ENCODE measurements at places on chromosomes 13 and 19.

DNA sequence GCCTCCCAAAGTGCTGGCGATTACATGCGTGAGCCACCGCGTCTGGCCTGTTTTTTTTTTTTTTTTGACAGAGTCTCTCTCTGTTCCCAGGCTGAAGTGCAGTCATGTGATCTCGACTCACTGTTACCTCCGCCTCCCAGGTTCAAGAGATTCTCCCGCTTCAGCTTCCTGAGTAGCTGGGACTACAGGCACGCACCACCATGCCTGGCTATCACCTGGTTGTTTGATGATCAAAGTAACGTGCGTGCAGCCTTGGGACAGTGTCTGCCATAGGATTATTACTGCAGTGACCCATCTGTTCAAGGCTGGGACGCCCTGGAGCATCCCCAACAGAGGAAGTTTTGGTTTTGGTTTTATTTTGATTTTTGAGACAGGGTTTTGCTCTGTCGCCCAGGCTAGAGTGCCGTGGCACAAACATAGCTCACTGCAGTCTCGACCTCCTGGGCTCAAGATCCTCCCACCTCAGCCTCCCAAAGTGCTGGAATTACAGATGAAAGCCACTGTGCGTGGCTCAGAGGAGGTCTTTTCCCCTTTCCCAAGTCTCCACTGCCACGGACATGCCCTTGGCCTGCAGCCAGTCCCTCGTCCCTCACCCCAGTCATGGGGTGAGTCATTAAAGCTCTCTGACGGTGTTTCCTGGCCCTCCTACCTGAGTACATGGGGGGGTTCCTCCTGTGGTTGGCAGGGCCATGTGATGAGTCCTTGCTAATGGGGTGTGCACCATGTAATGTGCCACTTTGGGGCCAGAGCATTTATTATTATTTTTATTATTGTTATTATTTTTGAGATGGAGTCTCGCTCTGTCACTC lies 65.6 kb downstream of the IER2 start:
- DNase-seq, result no peak

GRCh38 chr13:33051632-33052031 lies 35.4 kb downstream of the KL start:
- no peak for DNase-seq

DNA sequence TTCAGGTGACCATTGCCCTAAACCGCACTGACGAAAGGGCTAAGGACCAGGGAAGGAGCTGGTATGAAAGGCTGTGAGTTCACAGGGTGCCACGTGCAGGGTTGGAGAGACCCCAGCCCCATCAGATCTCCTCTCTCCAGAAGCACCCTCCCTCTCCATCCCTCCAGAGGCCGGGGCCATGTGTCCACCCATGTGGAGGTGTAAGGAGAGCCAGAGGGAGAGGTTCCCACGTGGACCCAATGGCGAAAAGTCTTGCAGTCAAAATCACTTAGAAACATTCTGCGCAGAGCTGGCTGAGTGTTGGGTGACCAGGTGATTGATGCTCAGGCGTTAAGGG lies 168.3 kb downstream of the COL4A1 start:
- DNase-seq, result no peak

DNA sequence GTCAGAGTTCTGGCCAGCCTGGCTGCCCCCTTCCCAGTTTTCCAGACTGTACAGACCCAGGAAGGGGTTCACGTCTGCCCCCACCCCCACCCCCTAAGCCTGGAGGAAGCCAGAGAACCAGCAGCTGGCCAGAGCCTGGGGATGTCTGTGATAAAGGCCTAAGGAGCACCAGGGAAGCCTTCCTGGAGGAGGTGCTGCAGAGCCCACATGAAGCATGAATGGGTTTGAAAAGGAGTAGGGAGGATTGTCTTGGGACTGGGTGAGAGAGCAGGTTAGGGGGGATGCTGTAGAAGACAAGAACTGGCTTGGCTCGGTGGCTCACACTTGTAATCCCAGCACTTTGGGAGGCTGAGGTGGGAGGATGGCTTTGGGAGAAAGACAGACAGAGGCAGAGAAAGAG lies 5.8 kb downstream of the SHKBP1 start:
- DNase-seq, result no peak

DNA sequence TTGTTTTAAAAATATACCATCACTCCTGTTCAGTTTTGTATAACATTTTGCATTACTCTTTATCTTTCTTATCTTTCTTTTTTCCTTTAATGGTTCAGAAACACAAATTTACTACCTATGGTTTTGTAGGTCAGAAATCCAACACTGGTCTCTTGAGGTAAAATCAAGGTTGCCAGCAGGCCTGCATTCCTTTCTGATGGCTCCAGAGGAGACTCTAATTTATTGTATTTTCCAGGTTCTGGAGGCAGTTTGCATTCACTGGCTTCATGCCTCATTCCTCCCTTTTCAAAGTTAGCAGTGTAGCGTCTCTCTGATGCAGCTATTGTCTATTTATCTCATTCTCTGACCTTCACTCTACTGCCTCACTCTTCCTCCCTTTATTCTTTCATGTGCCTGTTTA lies 767.4 kb downstream of the SLITRK6 start:
- DNase-seq, result no peak

- no peak for DNase-seq
These were observed 107.0 kb upstream of the GPR12 start for GRCh38 chr13:26867451-26868091.

GRCh38 chr13:92103689-92104153 lies 705.3 kb downstream of the GPC5 start:
- no peak for DNase-seq

- no peak for DNase-seq
These were observed 8.5 kb downstream of the ZNF317 start for GRCh38 chr19:9148697-9149096.

DNA sequence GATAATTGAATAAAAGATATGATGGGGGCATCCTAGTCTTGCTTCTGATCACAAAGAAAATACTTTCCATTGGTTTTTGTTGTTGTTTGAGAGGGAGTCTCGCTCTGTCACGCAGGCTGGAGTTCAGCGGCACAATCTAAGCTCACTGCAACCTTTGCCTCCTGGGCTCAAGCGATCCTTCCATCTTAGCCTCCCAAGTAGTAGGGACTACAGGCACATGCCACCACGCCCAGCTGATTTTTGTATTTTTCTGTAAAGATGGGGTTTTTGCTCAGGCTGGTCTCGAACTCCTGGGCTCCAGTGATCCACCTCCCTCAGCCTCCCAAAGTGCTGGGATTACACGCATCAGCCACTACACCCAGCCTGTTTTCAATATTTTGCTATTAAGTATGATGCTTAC lies 17.1 kb upstream of the PSMC4 start:
- DNase-seq, result no peak

- DNase-seq, result no peak
These were observed 18.8 kb upstream of the KL start for GRCh38 chr13:32997399-32997798.

DNA sequence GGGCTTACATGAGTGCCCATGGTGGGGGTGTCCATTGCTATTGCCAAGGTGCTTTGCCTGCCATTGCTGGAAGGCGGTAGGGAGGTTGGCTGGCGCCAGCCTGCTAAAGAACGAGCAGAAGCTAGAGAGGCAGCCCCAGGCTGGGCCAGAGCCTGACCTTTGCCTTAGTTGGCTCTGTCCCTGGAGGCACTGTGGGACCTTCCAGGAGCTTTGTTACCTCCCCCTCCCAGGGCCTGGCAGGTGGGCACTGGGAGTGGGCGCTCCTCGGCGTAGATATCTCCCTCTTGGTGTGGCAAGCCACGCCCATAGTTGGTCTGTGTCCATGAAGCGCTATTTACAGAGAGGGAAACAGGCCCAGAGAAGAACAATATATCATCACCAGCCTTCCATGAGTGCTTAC lies 2.3 kb upstream of the SLC25A42 start:
- DNase-seq, result no peak

DNA sequence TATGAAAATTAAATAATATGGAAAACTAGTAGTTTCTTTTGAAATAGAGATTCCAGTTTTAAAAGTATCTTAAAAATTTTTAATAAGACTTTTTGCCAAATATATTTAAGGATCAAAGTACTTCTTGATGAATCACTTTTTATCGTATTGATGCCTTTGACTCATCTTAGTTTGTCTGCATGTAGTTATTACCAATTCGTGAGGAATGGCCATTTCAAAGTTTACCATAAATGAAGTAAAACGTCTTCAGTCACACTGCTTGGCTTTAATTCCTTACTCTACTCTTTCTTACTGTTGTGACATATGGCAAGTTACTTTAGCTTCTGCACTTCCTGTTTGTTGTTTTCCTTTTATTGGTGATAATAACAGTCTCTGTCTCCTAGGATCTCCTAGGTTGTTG lies 38.3 kb downstream of the NDFIP2 start:
- DNase-seq, result no peak

GRCh38 chr13:104253063-104253680 lies 1187.0 kb upstream of the SLC10A2 start:
- DNase-seq, result no peak

DNA sequence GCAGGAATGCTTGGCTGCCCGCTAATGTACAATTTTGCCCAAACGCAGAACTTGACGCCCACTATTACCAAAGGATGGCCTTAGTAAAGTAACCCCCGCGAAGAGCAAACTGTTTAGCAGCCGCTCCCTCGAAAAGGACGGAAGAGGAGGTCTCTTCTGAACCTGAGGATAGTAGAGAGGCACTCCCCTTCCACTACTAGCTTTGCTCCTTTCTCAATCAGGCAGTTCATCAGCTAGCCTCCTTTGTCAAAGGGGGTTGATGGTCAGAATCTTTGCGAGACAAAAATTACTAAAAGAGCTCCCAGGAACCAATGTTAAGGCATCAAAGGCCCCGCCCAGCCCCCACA lies 534 bp downstream of the CAB39L start:
- no peak for DNase-seq

DNA sequence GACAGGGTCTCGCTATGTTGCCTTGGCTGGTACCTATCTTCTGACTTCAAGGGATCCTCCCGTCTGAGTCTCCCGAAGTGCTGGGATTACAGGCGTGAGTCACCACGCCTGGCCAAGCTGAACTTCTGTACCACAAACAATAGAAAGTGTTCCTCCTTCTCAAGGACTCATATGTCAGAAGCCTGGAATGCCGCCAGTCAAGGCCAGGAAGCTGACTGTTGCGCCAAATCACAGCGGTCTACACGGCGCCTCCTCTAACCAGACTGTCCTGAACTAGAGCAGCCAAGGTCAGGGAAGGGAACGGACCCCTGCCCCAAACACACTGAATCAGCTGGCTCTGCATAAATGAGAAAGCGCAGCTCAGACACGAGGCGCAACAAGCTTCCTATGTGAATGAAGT lies 14.6 kb downstream of the RAB20 start:
- DNase-seq, result no peak

- DNase-seq, result no peak
These were observed 12.9 kb downstream of the ZC3H13 start for GRCh38 chr13:46039411-46040182.

- DNase-seq, result no peak
These were observed 97.0 kb upstream of the ANKRD10 start for GRCh38 chr13:111011899-111012298.

- no peak for DNase-seq
These were observed 11.8 kb downstream of the STAP2 start for GRCh38 chr19:4326837-4327251.

- DNase-seq, result no peak
These were observed 12.7 kb downstream of the CEACAM21 start for GRCh38 chr19:41588497-41589209.

Data from activated CD8-positive, alpha-beta memory T cell treated with anti-CD3 and anti-CD28 coated beads for 1 hour (primary cell).